ENCODE measurements at places on chromosomes 3 and 15.
A peak's percentile ranks its signal among the peaks of the same experiment; 100 is the strongest.

DNA sequence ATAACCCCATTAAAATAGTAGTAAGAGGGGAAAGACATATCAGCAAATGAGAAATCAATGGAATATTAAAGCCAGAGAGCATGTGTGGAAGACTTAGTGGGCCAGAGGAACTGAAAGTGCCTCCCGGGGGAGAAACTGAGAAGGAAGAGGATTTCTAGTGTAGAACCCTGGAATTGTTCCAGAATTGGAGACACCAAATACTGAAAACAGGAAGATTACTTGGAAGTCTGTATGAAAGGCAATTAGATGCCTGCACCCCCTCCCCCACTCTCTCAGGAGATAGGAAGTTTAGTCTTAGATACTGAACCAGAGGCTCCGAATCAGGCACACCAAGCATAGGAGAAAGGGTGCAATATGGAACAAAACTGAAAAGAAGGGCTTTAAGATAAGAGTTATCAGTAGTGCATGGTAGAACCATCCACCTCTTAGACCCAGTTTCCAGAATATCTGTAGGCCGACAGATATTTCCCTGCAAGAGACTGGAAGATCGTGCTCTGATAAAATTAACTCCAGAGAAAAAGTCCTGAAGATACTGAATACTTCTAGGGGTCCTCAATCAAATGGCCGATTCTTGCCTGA is 32.4 kb downstream of the KLHL18 start:
- DNase-seq = no peak

DNA sequence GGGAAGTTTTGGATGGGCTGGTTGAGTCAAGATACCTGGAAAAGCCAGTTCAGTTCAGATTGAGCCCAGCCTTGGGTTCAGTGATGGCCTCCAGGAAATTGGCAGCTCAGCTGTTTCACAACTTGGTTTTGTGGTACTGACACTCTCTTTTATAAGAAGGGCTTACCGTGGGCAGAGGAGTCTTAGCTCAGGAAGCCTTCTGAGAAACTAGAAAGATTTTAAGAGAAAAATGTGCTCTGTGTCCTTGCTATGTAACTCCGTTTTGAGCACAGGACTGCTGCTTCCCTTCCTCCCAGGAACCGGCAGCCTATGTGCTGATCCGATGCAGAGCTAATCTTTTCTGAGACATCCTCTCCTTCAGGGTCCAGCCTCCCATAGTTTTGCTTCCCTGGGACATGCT is 46.6 kb upstream of the RASGRP1 start:
- no peak for DNase-seq

GRCh38 chr3:15434756-15435155 is 7.4 kb downstream of the EAF1 start:
- no peak for DNase-seq

GRCh38 chr3:73383470-73384049 is 241.2 kb downstream of the PDZRN3 start:
- no peak for DNase-seq

GRCh38 chr15:65767895-65768294 is 24.2 kb downstream of the DENND4A start:
- no peak for DNase-seq

GRCh38 chr3:72728958-72729467 is 119.2 kb downstream of the SHQ1 start:
- DNase-seq = no peak

GRCh38 chr15:91795235-91795634 is 58.3 kb upstream of the SLCO3A1 start:
- no peak for DNase-seq

GRCh38 chr3:61665987-61666386 is 104.6 kb downstream of the PTPRG start:
- DNase-seq = peak; percentile 63

DNA sequence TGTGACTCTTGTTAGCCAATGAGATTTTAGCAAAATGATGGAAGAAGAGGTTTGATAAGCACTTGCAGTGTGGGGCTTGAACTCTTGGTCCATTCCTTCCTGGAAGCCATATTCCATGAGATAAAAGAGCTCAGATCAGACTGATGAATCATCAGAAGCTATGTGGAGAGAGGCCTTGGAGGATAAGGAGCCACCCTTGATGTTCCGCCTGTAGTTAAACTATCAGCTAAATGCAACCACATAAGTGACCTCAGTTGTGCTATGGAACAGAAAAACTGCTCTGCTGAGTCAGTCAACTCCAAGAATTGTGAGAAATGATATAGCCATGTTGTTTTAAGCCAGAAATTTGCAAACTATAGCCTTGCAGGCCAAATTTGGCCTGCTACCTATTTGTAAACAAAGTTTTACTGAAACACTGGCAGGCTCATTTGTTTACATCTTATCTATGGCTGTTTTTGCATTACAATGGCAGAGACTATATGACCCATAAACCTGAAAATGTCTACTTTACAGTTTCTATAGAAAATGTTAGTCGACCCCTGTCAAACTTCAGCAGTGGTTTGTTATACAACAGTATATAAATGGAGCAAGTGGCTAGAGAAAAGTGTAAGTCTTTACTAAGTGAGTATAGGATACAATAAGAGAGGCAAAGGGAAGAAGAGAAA is 27.6 kb upstream of the GAP43 start:
- DNase-seq = no peak

DNA sequence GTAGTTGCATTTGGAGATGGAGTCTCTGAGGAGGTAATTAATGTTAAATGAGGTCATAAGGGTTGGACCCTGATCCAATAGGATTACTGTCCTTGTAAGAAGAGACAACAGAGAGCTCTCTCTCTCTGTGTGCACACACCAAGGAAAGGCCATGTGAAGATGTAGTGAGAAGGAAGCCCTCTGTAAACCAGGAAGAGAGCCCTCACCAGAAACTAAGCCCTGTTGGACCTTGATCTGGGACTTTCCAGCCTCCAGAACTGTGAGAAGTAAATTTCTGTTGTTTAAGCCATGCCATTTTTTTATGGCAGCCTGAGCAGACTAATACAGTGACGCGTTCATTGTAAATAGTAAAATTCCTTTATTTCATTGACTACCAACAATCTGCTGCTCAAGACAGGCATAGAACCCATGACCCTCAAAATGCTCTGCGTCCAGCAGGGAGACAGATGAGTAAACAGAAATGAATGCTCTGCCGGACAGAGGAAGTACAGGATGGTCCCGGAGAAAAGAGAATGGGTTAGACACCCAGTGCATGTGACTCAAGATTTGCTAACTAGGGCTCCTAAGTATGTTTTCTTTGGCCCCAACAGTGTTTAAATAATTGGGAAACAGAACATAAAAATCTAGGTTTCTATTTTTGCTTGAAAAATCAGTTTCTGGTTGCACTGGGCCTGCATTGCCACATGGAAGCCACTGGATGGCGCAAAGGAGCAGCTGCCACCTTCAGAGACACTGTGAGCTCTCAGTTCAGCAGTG is 37.9 kb upstream of the TNFAIP8L3 start:
- no peak for DNase-seq

GRCh38 chr3:189172668-189173419 is 1.1 kb downstream of the TPRG1 start:
- DNase-seq = no peak

GRCh38 chr15:43523646-43524045 is 6.2 kb downstream of the MAP1A start:
- DNase-seq = no peak

GRCh38 chr15:80531796-80532195 is 127.6 kb downstream of the ARNT2 start:
- no peak for DNase-seq

- peak; percentile 87 for DNase-seq
Observed at GRCh38 chr15:61169904-61170695, 59.0 kb downstream of the RORA start.

DNA sequence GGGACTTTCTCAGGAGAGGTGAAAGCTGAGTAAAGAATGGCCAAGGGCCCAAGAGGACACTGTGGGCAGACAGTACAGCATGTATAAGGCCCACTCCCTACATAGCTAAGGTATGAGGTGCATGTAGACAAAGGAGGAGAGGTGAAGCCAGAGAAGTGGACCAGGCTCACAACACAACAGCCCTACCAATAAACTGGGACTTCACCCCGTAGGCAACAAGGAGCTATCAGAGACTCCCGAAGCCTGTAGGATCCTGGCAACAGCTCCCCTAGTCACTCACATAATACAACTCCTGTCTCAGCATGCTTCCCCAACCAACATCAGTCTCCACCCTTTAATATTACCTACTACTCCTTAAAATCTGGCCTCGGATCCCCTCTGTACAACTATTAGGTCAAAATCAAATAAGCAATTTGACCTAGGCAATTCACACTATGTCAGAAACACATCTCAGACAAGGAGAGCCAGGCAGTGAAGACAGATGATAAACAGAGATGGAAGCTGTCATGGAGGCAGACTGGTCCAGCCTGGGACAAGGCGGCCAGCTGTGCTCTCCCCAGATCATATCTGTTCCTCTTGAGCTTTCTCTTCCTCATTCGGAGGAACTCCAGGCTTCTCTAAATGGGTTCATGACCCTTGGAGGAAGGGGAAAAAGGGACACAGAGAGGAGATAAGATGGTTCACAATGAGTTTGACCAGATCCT is 1.4 kb downstream of the XXYLT1 start:
- DNase-seq = no peak

DNA sequence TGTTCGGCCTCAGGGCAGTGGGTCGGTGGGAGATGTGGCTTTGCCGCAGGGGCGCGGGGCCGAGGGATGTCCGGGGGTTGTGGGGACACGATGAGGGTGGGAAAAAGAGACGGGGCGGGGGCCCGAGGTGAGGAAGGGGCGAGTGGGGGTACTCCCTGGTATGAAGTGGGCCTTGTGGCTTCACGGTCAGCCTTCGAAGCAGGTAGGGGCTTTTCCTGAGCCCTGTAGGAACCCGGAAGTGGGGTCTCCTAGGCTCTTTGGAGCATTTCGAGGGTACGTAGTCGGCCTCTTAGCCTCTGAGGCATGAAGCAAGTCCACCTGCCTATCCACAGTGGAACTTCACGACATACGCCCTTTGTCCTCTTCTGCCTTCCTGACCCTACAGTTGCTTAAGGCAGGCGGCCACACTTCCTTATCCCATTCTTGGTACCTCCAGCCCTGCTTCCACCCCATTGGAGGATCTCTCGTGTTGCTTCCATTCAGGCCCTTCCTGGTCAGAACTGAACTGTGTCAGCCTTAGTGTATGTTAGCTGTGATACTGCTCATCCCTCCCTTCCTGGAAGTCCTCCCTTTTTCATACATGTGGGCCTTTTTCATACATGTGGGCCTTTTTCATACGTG is 389 bp downstream of the ARPC4 start:
- no peak for DNase-seq

DNA sequence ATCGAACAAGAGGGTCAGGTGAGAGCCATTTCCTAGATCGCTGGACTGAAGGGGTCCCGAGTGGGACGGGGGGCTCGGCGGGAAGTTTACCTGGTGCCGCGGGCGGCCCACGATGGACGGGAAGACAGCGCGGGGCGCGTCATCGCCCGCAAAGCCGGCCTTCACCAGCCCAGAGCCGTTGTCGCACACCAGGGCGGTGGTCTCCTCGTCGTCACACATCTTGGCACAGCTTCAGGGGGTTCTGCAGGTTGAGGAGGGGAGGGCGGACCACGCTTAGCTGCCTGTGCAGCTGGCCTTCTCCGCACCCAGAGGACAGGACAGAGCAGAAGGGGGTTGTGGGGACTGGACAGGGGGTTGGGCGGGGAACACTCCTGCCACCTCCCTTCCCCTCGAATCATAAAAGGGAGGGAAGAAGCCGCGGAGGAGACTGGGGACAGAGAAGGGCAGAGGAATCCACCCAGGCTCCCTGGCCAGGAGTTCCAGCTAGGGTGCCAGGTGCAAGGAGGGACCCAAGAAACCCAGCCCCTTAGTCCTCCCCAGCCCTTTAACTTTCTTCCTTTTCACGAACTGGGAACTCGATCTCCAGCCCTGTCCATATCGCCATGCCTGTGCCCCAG is 651 bp downstream of the ACTC1 start:
- DNase-seq = no peak

DNA sequence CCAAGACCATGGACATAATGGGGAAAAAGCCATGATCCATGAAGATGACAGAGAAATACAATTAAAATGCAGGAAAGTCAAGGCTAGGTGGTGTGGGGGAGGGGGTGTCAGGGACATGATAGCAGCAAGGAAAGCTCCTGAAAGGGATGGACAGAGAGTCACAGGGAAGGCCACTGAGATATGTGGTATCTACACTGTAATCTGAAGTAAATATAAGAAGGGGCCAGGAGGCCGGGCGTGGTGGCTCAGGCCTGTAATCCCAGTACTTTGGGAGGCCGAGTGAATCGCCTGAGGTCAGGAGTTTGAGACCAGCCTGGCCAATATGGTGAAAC is 62.5 kb downstream of the FOXP1 start:
- no peak for DNase-seq

- peak; percentile 95 for DNase-seq
Observed at GRCh38 chr15:68704496-68705021, 116.1 kb downstream of the ANP32A start.

DNA sequence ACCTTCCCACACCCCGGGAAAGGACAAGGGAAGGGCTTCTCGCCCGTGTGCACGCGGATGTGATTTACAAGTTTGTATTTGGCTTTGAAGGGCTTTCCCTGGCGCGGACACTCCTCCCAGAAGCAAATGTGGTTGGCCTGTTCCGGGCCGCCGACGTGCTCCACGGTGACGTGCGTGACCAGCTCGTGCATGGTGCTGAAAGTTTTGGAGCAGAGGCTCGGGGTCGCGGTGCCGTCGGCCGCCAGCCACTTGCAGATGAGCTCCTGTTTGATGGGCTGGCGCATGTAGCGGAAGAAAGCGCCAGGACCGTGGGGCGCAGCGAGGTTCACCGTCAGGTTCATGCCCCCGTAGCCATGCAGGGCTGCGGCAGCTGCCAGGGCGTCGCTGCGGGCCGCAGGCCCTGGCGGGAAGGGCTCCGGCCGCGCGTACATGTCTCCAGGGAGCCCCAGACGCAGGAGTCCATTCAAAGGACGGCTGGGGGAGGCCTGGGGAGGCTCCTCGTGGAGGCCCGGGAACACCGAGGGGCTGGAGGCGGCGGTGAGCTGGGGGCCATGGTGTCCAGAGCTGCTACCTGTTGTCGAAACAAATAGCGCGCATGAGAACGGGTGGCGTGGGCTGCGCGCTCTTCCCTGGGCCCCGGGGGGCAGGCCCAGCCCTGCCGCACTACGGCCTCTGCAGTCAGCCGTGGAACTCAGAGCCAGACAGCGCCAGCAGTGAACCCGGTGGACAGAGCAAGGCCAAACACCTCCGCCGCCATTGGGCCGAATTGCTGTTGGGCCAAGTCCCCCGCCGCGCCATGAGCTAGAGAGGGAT is 10.2 kb downstream of the ZIC4 start:
- DNase-seq = no peak

- DNase-seq = peak; percentile 60
Observed at GRCh38 chr15:41904541-41905005, 10.7 kb upstream of the SPTBN5 start.
